Endothelial cell of coronary artery (primary cell): ENCODE measurements at places on chromosomes 3 and 15. TPM values are rescaled to one million over a fixed set of nuclear protein-coding genes. Genes with fewer than 3 reads are reported as not detected.

Gene ACAN
- not detected in 2 replicates for total RNA-seq

Gene GOLGA8S
- under 0.01 and 0.09 TPM in 2 replicates for total RNA-seq

Gene ZSCAN29
- 14.8 and 15.8 TPM in 2 replicates for total RNA-seq

Gene ITGB5
- 122 and 281 TPM in 2 replicates for total RNA-seq

Gene GATM
- 0.28 and 0.45 TPM in 2 replicates for total RNA-seq

Gene MITF
- 1.3 and 2.0 TPM in 2 replicates for total RNA-seq

Gene IMP3
- total RNA-seq, result 65.3 and 75.2 TPM in 2 replicates
